ENCODE measurements at places on chromosomes 7 and 10. TPM values are rescaled to one million over a fixed set of nuclear protein-coding genes. Genes with fewer than 3 reads are reported as not detected.
A peak's percentile ranks its signal among the peaks of the same experiment; 100 is the strongest.

TACR2 gene
- not detected for total RNA-seq

DNA sequence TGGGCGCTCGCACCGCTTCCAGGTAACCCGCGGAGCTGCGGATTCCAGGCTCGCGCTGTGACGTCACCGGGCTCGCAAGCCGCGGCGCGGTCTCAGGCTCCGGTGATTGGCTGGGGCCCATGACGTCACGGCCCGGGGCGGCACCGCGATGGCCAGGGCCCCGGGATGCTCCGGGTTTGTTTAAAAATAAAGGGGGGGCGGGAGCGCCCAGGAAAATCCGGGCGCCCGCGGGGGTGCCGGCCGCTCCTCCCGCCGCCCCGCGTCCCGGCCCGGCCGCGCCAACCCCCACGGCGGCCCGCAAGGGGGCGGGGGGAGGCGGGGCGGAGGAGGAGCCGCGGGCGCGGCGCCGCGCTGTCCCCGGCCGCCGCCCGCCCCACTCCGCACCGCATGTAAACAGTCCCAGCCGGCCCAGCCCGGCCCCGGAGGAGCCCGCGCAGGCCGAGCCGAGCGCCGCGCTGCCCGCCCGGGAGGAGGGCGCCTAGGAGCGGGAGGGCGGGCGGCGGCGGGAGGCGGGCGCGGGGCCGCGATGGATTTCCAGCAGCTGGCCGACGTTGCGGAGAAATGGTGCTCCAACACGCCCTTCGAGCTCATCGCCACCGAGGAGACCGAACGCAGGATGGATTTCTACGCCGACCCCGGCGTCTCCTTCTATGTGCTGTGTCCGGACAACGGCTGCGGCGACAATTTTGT lies at the start of gene MTURN:
Gene MTURN, plus strand, starts transcription at position 376 of the 690 bp plus-strand sequence. Its CDS starts 151 bp downstream, at position 527.
- DNase-seq, result peak; percentile 87

ZPBP gene
- total RNA-seq, result not detected

EGFR gene
- 7.3 TPM for total RNA-seq

DNA sequence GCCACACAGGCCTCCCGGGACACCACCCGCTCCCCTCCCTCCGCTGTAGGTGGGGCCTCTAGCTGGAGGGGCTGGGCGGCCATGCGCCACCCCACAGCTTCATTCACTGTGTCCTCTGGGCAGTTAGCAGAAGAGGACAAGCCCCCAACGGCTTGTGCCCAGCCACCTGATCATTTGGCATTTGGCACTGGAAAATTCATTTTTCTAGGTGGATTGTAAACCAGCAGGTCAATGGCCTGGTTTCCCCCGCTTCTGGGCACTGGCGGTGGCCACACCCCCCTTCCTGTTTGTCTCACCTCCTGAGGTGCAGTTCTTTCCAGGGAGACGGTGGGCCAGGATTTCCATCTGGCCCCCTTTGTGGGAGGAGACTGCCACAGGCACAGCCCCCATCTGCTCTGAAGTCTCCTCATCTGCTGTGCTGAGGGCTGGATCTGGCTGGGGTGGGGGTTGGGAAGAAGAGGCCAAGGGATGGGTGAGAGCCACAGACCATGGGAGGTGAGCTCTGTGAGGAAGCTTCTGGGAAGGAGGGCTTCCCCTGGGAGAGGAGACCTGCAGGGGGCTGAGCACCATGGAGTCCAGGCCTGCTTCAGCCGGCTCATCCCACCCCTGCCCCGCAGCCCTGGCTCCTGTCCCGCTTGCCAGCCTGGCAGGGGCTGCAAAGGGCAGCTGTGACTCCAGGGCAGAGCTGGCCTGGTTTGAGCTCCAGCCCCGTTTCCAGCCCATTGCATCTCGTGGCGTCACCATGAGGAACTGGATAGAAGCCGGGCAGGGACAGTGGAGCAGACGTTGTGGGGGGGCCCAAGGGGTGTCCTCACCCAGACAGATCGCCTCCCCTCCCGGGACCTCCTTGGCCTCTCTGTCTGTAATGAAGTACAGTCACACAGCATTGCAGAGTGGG lies 40.1 kb upstream of the SLC29A3 start:
- DNase-seq, result no peak

LAMB4 gene
- not detected for total RNA-seq

DNA sequence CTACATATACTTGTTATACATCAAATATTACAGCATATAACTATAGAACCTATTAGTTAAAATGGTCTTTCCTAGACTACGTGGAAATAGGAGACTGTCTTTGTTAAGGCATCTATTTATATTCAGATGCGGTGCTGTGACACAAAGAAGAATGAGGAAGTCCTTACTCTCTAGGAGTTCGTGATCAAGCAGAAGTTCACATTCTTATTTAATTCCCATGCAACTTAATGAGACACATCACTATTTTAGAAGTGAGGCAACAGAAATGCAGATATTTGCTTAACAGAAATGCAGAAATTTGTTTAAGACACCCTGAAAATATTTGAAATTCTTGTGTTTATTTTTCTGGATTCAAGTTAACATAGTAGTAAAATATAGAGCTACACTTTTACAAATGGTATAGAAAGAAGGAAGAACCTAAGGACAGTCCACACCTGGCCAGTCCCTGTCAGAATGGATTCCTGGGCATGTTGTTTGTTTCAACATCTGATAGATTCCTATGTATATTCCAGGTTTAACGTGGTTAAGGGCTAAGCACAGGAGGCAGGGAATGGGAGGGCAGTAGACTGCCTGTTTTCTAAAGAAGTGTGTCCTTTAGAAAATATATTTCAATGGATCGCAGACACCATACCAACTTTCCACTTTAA lies 70.6 kb upstream of the NXPH1 start:
- DNase-seq, result no peak

AKR1C1 gene
- total RNA-seq, result 2.7 TPM

GRCh38 chr7:16616542-16616941 lies 29.0 kb downstream of the ANKMY2 start:
- DNase-seq, result no peak

All from SJCRH30 (cell line).